ENCODE measurements at places on chromosomes 12 and 14.

DNA sequence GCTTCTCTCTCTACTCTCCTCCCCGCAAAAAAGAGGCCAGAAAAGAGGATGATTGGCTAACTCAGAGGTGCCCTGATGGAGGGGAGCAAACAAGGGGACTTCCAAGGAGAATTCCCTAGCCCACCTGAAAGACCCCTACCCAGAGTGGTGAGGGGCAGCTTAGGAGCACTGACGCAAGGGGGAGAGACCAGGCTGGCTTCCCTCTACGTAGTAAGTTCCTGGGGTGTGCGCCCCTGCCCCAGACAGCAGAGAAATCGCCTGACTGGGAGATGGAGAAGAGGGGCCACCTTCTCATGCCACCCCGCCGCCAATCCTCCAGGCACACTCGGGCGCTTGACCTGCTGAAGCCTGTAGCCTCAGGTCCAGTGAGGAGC lies 2.1 kb upstream of the DIO3 start:
- no peak for DNase-seq

GRCh38 chr12:114976959-114977358 lies 293.0 kb upstream of the TBX3 start:
- DNase-seq: no peak

GRCh38 chr12:25859976-25860375 lies 98.5 kb upstream of the RASSF8 start:
- DNase-seq: no peak

- no peak for DNase-seq
Observed at GRCh38 chr12:114655934-114656749, 27.8 kb downstream of the TBX3 start.

GRCh38 chr12:59494617-59495016 lies 101.2 kb upstream of the SLC16A7 start:
- DNase-seq: no peak

DNA sequence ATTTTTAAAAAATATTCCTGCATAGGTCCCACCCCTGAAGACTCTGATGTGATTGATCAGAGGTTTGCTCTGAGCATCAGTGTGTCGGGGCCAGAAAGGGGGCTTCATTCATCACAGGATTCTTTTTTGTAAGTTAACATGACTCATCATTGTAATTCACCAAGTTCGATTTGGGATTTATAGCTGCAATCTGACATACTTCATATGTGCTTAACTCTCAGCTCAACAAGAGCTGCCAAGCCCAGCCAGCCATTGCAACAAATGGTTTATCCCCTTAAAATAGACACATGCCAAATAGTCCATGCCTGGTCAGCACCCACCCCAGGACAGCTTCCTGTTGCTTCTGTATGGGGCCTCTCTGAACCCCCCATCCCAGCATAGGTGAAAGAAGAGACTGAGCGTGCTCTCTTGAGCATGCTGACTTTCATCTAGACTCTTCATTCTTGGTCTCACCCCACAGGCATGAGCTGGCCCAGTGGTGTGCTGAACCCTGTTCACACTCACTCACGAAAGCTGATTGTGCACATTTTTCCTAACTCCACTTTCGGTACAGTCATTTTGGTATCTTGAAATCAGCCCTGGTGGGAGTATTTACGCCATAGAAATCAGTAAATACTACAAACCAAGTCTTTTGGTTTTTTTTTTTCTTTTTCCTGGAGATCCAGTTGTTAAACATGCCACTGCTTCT lies 101.4 kb downstream of the STAB2 start:
- DNase-seq: no peak

GRCh38 chr12:57803319-57803893 lies 15.1 kb downstream of the AVIL start:
- no peak for DNase-seq

DNA sequence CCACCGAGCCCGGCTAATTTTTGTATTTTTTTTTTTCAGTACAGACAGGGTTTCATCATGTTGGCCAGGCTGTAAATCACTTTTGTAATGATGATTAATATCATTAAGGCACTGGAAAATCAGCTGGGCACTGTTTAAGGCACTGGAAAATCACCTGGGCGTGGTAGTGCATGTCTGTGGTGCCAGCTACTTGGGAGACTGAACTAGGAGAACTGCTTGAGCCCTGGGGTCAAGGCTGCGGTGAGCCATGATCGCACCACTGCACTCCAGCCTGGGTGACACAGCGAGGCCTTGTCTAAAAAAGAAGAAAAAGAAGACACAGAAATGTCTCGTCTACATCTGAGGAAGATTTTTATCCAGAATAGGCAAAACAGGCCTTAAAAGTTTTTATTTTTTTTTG lies 12.7 kb downstream of the SLC11A2 start:
- no peak for DNase-seq

GRCh38 chr12:66035288-66035966 lies 95.1 kb downstream of the LLPH start:
- no peak for DNase-seq

- DNase-seq: no peak
Observed at GRCh38 chr12:55719371-55719770, 822 bp upstream of the RDH5 start.

GRCh38 chr12:132603240-132604150 lies 6.9 kb downstream of the LRCOL1 start:
- DNase-seq: no peak
